ENCODE measurements at places on chromosomes 5 and 9.

GRCh38 chr5:172048539-172049101, 42.2 kb upstream of the FBXW11 start:
- no peak for DNase-seq

GRCh38 chr9:128253140-128253990, 22.4 kb downstream of the GOLGA2 start:
- no peak for DNase-seq

DNA sequence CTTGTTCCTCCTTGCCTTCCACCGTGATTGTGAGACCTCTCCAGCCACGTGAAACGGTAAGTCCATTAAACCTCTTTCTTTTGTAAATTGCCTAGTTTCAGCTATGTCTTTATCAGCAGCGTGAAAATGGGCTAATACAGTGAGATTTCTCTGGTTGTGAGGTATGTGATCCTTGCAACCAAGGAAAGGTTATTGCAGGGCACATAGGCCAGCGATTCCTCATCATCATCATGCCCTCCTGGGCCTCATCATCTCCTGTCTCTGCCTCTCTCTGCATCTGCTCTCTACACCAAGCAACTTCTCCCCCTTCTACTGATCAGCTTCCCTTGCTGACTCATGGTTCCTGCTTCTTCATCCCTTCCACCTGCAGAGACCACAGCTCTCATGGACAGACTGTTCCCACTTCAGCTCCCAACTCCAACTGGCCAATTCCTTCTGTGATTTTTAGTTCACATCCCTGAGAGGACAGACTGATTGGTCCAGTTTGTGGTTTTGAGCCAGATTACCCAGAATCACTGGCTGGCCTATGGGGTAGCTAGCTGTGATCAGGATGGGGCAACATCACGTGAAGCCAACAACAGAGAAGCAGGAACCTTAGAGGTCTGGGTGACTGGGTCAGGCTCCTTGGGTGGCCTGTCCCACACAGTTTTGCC, 53.1 kb downstream of the LIX1 start:
- DNase-seq = no peak

- no peak for DNase-seq
Observed at GRCh38 chr5:60822285-60822556, 21.8 kb downstream of the ELOVL7 start.

- DNase-seq = no peak
Observed at GRCh38 chr5:81310402-81311063, 9.1 kb downstream of the ZCCHC9 start.

- DNase-seq = no peak
Observed at GRCh38 chr5:159424123-159424522, 93.8 kb upstream of the IL12B start.

GRCh38 chr5:72319976-72320752, at the start of the genes MRPS27 and PTCD2:
TSS of gene MRPS27 (minus strand) at chr5:72320240. CDS start at chr5:72320221, 19 bp downstream.
TSS of gene PTCD2 (plus strand) at chr5:72320373. CDS start at chr5:72320383, 10 bp downstream.
- peak; percentile 92 for DNase-seq

- DNase-seq = no peak
Observed at GRCh38 chr5:135320718-135321484, 78.1 kb downstream of the MACROH2A1 start.

DNA sequence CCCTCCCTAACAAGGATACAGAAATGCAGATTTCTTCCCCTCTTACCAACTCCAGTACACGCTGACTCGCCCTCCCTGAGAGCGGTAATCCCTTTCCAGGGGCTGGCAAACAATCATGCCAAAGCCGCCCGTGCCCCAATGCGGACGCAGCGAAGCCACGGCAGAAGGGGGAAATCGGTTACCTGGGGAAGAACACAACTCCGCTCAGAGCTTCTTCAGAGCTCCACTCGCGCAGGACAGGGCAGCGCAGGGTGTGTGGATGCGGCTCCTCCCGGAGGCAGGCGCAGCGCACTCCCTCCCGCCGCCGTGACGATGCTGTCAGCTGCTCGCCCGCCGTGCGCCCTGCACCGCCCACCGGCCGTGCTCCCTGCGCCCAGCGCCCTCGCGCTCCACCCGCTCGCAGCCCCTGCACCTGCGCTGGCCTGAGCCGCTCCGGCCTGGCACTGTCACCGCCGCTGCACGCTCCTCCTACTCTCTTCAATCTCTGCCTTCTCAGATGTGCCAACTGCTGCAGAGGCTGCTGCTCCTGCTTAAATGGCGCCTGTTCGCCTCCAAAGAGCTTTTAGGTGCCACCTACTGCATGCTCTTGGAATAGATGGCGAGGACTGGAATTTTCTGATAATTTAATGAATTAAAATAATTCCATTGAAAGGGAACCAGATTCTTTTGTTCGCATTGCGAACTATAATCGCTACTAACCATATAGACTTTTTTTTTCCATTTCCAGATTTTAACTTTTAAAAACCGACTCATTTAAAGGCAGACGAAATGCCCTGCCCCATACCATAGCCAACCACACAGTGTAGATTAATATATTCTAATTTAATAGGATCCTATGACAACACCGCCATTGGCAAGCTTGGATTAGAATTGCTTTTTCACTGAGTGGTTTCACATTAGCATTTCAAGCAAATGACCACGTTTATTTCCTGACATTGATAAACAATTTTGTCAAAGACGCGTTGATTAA, at the start of gene DIRAS2:
Gene DIRAS2 (minus strand): TSS at position 255 of the 970 bp plus-strand sequence. CDS start 28,997 bp downstream, outside the sequence.
- DNase-seq = no peak

DNA sequence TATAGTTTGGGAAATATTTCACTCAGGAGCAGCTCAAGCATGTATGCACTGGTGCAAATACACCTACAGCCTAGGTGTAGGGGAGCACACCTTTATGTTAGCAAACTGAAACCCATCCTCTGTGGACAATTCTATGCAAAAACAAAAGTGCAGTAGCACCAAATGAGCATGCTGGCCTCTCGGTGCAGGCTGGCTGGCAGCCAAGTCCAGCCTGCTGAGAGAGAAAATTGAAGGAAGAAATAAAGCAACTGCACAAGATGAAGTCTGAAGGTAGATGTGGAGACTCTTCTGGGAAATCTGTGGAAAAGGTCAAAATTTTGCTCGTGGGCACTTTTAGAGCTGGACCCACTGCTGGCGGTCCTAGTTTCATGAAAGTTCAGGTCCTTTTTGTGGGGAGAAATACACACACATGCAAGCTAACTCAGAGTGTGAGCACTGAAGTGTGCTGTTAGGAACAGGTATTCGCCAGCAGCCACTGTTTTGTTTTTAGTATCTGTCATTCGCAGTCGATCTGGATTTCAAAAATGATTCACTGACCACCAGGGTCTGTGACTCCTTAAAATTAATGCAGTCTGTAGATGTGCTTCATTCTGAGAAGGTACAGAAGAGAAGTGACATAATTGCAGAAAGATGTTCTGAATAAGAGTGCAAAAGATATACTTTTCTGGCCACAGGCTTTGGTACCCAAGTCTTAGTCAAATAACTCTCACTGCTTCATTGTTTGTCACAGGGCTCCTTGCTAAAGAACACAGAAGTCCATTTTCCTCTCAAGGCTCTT, 281.7 kb downstream of the PARP8 start:
- no peak for DNase-seq

GRCh38 chr5:58317009-58317408, 142.9 kb downstream of the PLK2 start:
- no peak for DNase-seq

GRCh38 chr9:88060746-88061145, 77.5 kb downstream of the SPATA31C2 start:
- DNase-seq = no peak

GRCh38 chr5:122371511-122372151, 59.6 kb downstream of the SNCAIP start:
- no peak for DNase-seq

DNA sequence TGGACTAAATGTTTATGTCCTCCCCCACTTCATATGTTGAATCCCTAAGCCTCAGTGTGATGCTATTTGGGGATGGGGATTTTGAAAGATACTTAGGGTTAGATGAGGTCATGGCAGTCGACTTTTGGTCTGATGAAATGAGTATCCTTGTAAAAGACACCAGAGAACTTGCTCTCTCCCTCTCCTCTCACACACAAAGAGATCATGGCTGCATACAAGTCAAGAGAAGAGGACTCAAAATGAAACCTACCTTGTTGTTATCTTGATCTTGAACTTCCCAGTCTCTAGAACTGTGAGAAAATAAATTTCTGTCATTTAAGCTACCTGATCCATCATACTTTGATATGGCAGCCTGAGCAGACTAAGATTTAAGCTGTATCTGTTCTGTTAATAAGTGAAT, 144.0 kb upstream of the HAPLN1 start:
- no peak for DNase-seq

DNA sequence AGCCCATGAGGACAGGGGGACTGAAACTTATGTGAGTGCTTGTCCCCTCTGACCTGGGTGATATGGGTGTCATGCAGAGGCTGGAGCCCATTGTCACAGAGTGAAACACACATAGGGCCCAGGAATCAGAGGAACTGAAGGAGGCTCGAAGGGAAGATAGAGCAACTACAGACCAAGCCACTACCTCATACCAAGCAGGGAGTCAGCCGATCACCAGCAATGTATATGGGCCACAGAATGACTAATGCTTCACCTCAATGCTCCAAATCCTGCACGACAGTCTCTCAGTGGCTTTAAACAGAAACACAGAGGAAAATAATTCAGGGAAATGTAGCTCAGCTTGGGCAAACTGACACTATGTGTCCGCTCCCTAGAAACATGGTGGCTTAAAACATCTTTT, 8.9 kb upstream of the FBXW11 start:
- no peak for DNase-seq

DNA sequence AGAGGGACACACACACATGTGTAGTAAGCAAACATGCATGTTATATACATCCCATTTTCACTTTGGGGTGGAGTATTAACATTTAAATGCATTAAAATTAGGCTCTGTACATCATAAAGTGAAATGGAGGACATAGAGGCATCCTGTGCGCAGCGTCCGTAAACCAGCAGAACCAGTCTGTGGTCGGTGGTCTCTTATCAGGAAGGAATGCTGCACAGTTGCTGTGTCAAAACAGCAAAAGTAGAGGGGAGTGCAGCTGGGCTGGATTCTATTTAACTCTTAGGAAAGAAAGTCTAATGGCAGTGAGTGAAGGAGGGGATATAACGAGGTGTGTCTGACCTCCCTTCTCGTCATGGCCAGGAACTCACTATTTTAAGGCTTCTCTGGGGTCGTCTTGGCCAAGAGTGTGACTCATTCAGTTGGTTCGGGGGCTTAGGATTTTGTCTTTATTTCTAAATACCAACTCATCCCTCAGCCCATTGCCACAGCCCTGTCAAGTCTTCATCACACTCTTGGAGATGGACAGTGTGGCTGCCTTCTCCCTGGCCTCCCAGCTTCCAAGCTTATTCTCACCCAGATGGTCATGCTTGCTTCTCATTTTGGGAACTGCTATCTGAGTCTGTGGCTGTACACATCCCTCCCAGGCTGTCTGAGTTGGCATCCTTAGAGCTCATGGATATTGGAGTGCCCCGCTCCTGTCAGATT, 20.1 kb upstream of the CXCL14 start:
- no peak for DNase-seq

DNA sequence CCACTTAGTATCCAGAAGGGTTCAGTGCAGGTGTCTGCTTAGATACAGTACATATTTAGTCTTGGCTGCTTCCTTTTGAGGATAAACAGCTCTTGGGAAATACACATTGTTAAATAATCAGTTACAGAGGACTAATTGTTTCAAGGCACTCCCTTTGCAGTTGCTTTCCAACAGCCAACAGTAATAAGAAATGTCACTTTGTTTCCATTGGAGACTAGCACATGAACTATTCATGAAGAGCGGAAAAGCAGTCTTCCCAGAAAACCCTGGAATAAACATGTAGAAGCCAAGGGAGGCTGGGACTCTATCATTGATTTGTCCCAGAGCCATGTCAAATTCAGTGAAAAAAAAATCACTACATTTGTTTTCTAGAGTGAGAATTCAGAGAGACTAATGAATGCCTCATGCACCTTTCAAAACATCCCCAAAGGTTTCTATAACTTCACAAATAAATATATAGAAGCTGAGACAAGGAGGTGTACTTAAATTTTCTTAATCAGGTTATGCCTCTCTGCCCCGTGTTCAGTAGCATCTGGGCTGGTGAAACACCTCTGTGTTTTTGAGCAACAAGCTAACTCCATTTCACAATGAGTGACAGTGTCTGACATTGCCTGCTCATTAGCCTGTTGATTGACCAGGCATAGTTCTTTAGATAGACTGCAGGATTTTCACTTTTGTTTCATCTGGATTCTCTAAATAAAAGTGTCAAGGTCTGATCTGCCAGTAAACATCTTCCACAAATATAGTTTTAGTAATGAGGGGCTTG, 271.5 kb downstream of the ARRDC3 start:
- DNase-seq = no peak

- no peak for DNase-seq
Observed at GRCh38 chr5:91266184-91266705, 116.9 kb downstream of the ARRDC3 start.

GRCh38 chr9:86486891-86487837, 133.0 kb upstream of the TUT7 start:
- DNase-seq = no peak

DNA sequence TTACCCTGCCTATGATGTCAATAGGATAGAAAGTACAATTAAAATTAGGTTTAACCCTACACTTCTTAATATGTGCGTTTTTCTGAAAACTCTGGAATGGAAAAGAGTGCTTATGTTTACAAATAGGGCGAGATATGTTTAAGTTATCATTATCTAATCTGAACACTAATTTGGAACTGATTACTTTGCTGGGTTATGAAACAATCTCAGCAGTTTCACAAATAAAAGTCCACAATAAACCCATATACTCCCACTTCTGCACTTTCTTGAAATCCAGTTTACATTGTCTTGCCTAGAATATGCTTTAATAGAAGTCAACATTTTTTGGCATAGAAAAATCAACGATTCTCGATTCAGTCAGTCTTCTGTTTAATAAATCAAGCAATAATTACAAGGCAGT, 236.3 kb downstream of the NFIB start:
- no peak for DNase-seq

DNA sequence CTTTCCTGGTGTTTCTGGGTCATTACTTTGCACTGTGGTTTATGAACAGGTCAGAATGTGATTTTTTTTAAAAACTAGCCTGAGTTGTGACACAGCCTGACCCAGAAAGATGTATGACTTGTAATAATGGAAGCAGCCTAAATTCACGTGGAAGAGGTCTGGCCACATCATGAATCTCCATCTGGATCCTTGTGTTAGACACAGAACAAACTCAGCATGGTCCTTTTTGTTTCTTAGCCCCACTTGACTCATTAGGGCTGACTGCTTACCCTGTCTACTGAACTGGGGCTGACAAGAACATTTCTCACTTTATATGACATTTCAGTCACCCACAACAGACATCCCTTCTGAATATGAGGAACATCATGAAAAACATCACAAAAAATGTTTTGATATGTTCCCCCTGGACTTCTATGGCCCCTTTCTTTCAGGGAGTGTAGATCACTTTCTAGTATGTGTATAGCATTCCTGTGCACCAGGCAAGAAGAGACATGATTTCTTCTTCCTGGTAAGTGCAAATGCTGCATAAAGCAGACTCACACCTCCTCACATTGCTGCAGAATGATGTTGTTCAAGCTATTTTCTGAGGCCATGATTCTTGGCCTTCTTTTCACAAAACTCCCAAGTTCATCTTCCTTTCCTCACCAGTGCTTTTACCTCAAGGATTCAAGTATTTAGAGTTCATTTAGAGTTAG, 52.3 kb downstream of the ZNF622 start:
- no peak for DNase-seq

Measured in T follicular helper cell (primary cell).